ENCODE measurements at places on chromosomes 12 and 14.

- DNase-seq = no peak
Measured at GRCh38 chr12:121038861-121039668, at the start of gene OASL. TSS of gene OASL (minus strand) at chr12:121039246. CDS start at chr12:121038971, 275 bp downstream.

GRCh38 chr12:76627346-76628135 is 68.0 kb upstream of the OSBPL8 start:
- no peak for DNase-seq

DNA sequence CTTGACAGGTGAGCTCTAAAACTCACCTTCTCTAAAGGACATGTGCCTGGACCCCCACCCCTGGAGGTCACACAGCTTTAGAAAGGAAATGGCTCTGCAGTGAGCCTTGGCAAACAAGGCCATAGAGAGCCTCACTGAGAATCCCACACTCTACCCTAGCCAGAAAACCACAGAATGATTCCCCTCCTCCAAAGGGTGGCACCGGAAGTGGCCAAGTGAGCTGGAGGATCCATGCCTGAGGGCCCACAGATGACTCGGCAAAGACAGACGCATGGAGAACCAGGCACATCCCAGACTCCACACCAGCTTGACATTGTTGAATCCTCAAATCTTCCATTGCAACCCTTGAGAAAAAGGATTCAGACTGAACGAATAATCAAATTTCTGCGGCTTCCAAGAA is 54.2 kb upstream of the PTHLH start:
- DNase-seq = no peak

DNA sequence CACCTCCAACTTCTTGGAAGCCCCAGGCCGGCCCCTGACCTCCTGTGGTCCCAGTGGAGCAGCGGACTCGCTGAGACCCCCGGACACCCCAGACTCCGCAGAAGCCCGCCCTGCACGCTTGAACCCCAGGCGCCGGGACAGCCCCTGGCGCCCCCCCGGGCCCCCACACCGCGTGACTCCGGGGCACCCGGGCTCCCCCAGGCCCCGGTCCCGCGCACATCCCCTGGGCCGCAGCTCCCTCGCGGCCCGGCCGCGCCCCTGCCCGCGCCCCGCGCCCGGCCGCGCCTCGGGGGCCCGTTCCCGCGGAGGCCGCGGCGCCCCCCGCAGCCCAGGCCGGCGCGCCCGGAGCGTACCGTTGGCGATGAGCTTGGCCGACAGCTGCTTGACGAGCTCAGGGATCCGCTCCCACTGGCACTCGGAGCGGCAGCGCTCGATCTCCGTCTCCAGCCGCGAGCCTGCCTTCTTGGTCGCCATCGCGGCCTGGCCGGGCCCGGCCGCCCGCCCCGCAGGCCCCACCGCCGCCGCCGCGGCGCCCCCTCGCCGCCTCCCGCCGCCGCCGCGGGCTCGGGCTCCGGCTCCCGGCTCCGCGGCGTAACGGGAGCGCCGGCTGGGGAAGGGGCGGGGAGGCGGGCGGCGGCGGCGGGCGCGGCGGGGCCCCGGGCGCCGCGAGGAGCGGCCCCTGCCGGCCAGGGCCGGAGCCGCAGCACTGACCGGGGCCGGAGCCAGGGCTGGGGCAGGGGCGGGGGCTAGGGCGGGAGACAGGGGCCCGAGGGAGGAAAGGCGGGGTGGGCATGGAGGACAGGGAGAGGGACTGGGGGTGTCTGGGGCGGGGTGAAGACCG is at the start of gene TTC7B:
Gene TTC7B, minus strand, starts transcription at position 609 of the 841 bp plus-strand sequence. Its CDS starts 135 bp downstream, at position 474.
- peak; percentile 62 for DNase-seq

DNA sequence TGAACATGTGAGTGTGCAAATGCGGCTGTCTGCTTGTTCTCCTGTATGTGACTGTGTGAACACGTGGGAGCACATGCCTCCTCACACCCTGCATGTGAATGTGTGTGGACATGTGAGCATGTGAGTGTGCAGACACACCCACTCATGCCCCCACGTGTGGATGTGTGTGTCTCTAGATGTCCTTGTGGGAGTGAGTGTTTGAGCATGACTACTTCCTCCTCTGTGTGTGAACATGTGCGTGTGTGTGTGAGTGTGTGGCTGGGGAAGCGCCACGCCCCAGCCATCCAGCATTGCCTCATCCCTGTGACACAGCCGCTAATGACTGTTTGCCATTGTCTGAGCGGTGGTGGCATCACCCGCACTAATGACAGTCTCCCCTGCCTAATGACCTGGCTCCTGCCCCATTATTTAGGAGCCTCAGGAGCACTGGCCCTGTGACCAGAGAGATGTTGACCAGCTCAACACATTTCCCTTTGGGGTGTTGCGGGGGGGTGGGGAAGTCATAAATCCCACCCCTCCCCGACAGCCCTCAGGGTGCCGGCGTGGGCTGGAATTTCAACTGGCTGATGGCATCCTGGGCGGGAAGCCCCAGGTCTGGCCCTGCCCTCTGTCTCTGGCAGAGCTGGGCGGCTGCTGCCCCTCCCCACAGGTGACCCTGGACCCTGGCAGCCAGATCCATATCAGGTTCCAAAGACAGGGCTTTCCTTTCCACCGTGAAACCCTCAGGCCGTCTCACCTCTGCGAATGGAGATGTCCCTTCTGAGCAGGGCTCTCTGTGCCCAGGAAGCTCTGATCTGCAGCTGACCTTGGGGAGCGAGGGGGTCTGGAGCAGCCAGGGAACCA is 11.5 kb upstream of the KRT80 start:
- peak; percentile 42 for DNase-seq

GRCh38 chr12:26279908-26280307 is 84.5 kb downstream of the SSPN start:
- no peak for DNase-seq

Measured in left ventricle myocardium inferior (tissue), 1 donor.